ENCODE measurements at places on chromosomes 5 and 9.

DNA sequence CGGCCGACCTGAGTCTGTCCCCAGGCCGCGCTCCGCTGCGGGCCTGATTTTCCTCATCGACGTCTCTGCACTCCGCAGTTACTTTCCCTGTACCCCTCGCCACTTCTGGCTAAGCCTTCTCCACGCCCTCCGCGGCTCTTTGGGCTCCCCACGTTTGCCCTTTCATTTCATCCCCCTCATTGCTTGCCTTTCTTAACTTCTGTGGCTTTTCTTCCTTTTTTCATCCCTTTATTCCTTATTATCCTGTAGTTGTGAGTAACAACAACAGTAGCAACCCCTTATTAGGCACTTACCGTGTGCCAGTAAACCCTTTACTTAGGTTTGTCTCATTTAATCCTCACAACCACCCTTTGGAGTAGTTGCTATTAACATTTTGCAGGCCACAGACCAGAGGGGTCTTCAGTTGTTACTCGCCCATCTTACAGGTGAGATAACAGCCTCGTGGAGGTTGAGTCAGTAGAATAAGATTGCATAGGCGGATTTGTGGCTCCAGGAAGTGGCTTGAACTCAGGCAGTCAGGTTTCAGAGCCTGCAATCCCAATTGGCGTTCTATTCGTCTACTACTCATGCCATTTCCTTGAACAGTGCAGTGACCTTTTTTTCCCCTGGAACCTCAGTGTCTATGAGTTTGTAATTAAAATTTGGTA, 724 bp downstream of the TCERG1 start:
- DNase-seq, result no peak

DNA sequence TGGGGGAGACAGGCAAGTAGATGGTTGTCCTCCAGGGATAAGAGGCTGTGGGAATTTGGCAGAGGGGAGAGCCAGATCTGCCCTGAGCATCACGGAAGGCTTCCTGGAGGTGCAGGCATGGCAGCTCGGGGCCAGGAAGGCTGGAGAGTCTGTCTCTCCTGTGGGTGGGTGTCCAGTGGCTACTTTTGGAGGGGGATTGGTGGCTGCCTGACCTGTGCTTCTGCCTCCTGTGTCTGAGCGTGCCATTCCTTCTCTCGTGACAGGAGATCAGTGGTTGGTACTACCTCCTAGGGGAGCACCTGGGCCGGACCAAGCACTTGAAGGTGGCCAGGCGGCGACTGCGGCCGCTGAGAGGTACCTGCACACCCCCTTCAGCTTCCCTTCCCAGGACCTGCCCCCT, 33.5 kb downstream of the RGS3 start:
- DNase-seq, result no peak

DNA sequence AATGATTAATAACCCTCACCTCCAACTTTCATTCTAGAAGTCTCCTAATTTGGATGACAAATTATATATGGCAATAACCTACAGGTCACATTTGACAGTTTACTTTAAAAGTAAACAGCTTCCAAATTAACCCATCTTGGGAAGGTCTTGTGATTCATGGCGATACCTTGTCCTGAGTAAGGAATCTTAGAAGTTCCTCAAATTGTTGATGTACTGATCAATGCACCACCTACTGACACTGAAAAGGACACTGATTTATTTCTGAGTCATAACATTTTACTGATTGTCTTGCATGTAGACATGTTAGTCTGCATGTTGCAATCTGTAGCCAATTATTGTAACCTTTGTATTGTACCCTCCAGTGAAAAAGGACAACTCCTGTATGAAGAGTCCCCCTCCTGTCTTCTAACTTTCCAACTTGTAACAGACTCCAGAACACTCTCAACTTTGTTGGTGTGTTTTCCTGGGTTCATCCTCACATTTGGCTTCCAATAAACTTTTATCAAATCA, 16.0 kb upstream of the SLC22A5 start:
- DNase-seq, result no peak

- DNase-seq, result no peak
Measured at GRCh38 chr5:34789021-34789531, 49.9 kb upstream of the TTC23L start.

DNA sequence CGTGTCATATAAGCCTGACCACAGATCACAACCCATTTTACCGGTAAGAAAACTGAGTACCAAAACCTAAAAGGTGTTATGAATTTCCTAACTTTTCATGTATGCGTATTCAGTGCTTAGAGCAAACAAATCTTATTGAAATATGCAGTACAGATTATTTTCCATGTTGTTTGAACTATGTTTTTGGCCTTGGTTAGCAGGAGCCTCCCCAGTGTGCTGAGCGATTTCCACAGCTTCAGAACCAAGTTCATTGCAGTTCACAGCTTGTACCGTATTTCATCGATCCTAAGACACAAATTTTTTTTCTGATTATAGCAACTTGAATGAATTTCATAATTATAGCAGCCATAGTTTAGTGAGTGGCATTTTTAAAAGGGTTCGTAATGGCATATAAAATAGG, 13.7 kb downstream of the ADAMTSL1 start:
- no peak for DNase-seq
